ENCODE measurements at places on chromosomes 12 and 14. TPM values are rescaled to one million over a fixed set of nuclear protein-coding genes. Genes with fewer than 3 reads are reported as not detected.
A peak's percentile ranks its signal among the peaks of the same experiment; 100 is the strongest.

The EGLN3 gene
- total RNA-seq: 17.5 TPM

The MTA1 gene
- 47.3 TPM for total RNA-seq

The LRFN5 gene
- total RNA-seq: 0.69 TPM

The ADAM21 gene
- 1.7 TPM for total RNA-seq

The ADGRD1 gene
- total RNA-seq: 0.05 TPM

The NKX2-1 gene
- total RNA-seq: not detected

The GPR132 gene
- 2.1 TPM for total RNA-seq

The IFNG-AS1 gene
- not detected for total RNA-seq

The KCNMB4 gene
- 1.0 TPM for total RNA-seq

DNA sequence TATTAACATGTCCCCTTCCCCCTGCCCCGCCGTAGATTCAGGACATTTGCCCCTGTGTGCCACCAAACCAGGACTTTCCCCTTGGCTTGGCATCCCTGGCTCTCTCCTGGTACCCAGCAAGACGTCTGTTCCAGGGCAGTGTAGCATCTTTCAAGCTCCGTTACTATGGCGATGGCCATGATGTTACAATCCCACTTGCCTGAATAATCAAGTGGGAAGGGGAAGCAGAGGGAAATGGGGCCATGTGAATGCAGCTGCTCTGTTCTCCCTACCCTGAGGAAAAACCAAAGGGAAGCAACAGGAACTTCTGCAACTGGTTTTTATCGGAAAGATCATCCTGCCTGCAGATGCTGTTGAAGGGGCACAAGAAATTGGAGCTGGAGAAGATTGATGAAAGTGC lies 28.9 kb downstream of the HRK start:
- no peak for DNase-seq

DNA sequence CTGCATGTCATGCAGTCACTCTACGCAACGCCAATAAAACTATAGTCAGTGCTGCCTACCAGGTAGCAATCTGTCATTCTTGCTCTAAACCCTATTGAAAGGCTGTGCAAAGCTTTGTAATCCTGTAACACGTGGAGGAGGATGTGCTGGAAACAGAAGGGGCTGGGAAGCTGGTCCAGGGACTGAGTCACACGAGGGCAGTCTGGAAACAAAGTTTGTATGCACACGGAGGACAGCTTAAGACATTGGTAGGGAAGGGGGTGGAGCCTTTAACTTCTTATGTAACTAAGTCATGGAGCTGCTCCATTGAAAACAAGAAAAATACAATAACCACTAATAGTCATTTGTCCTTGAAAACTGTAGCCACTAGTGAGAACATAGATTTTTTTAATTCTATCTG lies 128.0 kb downstream of the BCAT1 start:
- DNase-seq: peak; percentile 53

GRCh38 chr12:13227191-13227590 lies 30.7 kb downstream of the EMP1 start:
- DNase-seq: no peak

DNA sequence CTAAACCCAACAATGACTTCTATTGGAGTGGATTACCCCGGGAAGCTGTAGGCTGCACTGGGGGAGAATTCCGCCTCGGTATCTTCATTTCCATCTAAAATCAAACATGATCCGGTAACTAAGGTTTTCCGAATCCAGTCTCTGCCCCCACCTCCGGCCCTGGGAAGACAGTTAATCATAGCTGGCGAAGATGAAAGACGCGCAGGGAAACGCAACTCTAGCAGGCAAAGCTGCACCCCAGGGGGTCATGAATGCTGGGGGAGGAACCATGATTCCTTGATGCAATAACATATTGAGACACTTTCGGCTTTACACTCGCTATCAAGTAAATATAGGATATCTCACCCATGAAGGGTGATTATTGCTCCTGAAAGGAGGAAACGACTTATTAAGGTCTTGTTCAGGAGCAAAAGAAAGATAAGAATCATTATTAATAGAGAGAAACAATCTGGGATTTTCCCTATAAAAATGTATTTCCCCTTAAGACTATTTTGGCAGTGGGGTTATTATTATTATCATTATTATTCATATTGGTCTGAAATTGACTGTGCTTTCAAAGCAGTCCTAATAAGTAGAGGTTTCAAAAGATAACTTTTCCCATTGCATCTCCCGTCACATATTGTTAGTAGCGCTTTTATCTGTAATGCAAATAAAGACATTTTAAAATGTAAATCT lies 614.9 kb downstream of the VRK1 start:
- DNase-seq: no peak

DNA sequence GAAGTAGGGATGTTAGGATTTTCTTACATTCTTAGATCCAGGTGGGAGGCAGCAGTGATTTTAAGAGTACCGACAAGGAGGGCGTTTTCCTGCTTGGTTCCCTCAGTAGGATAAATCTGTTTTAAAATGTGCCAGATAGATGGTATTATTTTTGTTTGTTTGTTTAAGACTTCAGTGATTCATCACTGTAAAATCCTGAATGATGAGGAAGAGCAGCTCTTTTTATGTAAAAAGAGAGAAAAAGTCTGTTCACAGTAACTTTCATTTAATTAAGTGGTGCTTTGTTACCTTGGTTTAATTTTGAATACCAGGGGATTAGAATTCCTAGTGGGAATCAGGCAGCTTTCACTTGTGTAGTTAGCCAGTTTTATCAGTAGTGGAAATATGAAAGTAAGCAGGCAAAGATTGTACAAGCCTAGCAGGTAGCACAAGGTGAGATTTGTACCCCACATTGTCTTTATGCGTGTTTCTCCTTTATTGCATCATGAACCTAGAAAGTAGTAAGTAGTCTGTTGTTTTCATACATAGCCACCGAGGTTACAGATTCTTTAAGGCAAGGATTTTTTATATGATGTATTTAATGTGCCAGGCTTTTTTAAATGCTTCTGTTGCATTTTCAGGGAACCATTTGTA lies 349.6 kb downstream of the CCDC91 start:
- no peak for DNase-seq

GRCh38 chr12:27005495-27005894 lies 8.7 kb downstream of the TM7SF3 start:
- no peak for DNase-seq

- no peak for DNase-seq
Observed at GRCh38 chr14:105499256-105500035, 8.4 kb downstream of the TEDC1 start.

- DNase-seq: no peak
Observed at GRCh38 chr12:41778934-41779333, 365.7 kb downstream of the GXYLT1 start.

DNA sequence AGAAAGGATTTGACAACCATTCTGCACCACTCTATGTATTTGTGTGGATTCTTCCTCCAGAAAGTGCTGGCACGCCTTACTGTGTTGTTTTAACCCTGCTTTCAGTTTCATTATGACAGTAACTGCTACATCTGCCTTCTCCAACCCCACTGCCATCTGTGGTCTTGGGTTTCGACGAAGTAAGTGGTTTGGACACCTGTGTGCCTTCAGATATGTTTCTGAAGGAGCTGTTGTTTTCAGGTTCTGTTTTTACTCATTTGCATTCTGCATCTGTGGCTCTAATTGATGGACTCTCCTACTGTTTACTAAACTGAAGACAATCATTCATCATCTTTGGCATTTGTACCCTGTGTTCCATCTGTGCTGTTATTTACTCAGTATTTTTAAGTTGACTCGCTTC lies 4.1 kb downstream of the TSHR start:
- DNase-seq: no peak

DNA sequence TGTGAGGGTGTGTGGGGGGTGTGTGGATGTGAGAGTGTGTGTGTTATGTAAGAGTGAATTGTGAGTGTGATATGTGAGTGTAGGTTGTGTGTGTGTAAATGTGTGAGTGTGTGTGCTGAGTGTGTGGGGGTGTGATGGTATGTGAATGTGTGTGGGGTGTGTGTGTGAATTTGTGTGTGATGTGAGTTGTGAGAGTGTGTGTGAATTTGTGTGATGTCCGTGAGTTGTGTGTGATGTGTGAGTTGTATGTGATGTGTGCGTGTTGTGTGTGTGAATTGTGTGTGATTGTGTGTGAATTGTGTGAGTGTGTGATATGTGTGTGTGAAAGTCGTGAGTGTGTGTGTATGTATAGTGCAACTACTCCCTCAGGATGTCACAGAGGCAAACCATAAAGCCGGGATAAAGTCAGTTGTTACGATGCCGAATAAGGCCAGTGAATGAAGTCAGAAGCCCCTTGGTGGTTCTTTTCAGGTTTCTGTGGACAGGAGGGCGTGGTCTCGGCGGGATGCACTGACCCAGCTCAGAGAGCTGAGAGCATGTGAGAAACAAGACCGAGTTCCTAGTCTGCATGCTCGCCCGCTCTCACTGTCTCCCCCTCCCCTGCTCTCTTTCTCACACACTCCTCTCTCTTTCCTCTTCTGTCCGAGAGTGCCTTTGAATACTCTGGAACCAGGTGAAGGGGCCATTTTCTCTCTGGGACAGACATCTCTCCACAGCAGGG lies 71.8 kb upstream of the MAX start:
- no peak for DNase-seq

DNA sequence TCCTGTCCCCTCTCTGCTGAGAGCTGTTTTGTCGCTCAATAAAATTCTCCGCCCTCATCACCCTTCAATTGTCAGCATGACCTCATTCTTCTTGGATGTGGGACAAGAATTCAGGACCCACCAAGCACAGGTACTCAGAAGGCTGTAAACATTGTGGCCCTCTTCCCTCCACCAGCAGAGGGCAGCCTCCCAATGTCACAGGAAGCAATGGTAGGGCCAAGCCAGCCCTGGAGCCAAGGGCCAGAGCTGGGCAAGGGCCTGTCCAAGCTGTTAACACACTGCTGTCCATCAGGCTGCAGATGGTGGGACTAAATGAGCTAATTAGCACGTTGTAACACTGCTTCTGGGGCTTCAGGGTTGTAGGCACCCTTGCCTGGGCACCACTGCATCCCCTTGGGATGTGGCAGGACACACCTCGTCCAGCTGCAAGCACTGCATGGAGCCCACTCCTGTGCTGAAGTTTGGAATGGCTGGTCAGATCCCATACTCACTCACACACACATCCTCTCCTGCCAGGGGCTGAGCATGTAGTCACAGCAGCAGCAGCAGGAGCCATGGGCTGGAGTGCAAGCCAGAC lies 62.7 kb upstream of the HECTD1 start:
- no peak for DNase-seq

DNA sequence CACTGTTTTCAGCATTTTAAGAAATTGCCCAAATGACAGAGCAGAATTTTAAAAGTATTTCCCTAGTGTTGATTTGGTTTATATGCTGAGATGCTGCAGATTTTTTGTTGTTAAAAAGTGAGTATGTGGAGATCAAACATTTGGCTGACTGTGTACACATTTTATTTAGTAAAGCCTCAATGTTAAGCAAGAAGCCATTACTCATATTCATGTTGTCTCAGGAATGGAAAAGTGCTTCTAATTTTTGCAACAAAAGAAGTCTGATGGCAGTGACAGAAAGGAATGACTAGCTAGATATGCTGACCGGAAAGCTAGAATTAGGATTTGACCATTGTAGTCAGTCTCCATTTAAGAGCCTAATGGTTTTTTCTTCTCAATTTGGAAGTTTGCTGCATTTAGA lies 22.5 kb downstream of the SLC38A6 start:
- DNase-seq: no peak

GRCh38 chr14:87014856-87015255 lies 978.1 kb downstream of the GALC start:
- DNase-seq: peak; percentile 12

DNA sequence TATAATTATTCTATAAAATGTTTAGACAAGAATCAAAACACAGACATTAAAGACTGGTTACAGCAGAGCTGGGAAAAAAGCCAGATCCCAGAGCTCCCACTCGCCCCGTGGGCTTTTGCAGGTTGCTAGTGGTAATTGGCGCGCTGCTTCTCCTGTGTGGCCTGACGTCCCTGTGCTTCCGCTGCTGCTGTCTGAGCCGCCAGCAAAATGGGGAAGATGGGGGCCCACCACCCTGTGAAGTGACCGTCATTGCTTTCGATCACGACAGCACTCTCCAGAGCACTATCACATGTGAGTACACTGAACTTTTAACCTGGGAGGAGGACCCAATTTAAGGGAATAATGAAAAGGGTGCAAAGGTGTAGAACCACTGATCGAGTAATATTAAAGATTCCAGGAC lies 7.5 kb downstream of the TMEM52B start:
- DNase-seq: no peak

GRCh38 chr12:119229837-119230236 lies 51.1 kb downstream of the HSPB8 start:
- DNase-seq: peak; percentile 38

- no peak for DNase-seq
Observed at GRCh38 chr12:115726691-115727090, 550.8 kb downstream of the MED13L start.

DNA sequence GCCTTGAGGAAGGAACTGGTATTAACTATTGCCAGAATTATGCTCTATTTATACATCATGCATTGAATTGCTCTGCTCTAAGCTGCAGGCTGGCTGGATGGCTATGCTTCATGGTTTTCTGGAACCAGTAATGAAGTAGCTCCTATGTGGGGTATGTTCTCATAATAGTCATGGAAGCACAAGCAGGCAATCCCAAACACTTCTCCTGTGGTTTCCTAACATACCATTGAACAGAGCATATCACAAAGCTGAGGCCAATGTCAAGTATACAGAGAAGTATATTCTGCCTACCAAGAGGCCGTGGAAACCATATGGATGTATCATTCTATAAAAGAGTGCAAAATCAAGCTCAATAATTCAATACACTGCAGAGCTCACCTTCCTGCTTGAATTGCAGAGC lies 1752.4 kb upstream of the FLRT2 start:
- DNase-seq: no peak

DNA sequence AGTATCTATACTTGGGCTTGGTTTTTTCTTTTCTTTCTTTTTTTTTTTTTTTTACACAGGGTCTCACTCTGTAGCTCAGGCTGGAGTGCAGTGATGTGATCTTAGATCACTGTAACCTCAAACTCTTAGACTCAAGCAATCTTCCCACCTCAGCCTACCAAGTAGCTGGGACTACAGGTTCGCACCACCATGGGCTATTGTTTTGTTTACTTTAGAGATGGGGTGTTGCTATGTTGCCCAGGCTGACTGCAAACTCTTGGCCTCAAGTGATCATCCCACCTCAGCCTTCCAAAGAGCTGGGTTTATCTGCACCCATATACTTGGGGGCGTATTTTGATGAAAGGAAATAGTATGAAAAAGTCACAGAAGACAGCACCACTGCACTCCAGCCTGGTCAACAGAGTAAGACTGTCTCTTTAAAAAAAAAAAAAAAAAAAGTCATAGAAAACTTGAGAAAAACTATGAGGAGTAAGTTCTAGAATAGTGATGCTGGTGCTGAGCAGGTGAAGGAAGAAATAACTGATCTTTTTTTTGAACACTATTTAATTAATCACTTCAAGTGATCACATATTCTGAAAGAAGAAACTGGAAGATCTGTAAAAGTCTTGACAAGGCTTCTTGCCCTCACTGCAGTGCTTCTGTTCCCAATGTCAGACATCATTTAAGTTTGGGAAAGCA lies 53.8 kb upstream of the NPFF start:
- no peak for DNase-seq

DNA sequence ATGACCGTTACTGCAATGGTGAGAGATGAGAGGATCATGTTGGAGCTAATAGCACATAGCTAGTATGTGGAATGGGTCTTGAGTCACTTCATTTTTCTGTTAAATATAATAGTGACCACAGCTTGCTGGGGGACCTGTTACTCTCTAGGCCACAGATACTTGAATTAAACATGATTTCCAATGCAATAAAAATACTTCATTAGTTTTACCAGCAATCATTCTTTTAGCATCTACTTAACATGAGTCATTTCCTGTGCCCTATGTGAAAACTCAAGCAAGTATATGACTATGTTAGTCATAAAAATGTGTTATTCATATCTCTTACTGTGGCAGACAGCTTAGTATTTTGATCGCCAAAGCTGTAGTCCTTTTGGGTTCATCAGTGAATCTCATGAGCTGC lies 798.8 kb downstream of the SLC16A7 start:
- DNase-seq: peak; percentile 78

GRCh38 chr14:30153717-30154116 lies 226.1 kb upstream of the PRKD1 start:
- no peak for DNase-seq
